ENCODE measurements at places on chromosomes 2 and 18.

GRCh38 chr18:44609181-44609941 is 71.3 kb upstream of the SETBP1 start:
- no peak for DNase-seq

DNA sequence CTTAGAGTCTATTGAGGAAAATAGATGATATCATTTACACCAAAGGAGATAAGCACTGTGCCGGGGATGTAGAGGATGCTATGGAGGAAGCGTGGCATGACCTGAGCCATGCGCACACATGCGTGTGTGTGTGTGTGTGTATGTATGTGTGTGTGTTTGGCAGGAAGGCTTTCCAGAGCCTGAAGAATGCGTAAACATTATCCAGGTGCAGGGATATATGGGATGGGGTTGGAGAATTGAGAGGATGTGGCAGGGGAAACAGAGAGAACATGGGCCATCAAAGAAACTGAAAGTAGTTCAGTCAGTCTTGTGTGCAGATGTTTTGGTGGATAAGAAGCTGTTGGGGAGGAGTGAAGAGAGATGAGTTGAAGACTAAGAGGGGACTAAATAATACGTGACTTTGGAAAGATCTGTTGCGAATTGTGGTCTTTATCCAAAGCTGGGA is 9.3 kb upstream of the STAT1 start:
- DNase-seq, result no peak

DNA sequence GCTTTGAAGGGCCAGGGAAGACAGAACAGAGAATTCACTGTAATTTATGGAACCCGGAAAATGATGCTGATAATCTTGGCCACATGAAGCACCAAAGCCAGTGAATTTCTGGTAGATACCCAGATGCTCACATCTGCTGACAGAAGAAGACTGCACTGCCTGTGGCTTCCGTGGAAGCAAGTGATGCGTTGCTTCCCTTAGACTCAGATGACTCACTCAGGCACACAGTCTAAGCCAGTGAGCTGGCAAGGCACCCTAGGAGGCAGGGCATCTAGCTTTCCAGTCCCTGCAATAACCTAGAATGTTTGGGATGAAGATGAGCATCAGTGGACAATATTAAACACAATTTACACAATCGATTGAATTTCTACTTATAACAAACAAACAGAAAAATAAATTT is 284.7 kb downstream of the CMPK2 start:
- no peak for DNase-seq

- no peak for DNase-seq
Measured at GRCh38 chr2:120630031-120630701, 105.5 kb upstream of the GLI2 start.

GRCh38 chr2:168217920-168218319 is 29.5 kb downstream of the STK39 start:
- DNase-seq, result no peak

- peak; percentile 52 for DNase-seq
Measured at GRCh38 chr2:200761266-200761665, 50.4 kb upstream of the BZW1 start.

- DNase-seq, result no peak
Measured at GRCh38 chr2:150572194-150572766, 84.8 kb upstream of the RND3 start.

GRCh38 chr2:137229834-137230233 is 464.5 kb downstream of the THSD7B start:
- DNase-seq, result no peak

- DNase-seq, result no peak
Measured at GRCh38 chr2:215486291-215487001, 50.6 kb upstream of the FN1 start.

DNA sequence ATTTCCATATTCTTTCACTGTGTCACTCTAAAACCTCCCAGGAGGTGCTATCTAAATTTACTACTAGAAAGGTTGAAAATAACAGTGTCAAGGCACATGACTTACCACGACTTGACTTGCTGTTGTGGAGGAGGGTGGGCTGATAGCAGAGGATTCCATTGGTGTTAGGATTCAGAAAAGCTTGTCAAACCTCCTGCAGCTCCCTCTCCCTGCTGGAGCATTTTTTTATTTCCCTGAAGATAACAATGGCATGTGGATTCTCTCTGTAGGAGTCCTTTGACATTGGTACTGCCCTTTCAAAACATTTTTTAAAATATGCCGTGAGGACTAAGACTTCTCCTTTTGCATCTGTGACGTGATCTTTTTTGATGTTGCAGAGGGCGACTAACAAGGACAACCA is 696.9 kb upstream of the GYPC start:
- DNase-seq, result no peak

GRCh38 chr2:240560480-240561324 is 545 bp downstream of the DUSP28 start:
- DNase-seq, result peak; percentile 97

- no peak for DNase-seq
Measured at GRCh38 chr2:135175177-135175576, 123.1 kb downstream of the RAB3GAP1 start.

- DNase-seq, result no peak
Measured at GRCh38 chr18:49162226-49162864, 211.6 kb upstream of the SMAD7 start.

GRCh38 chr2:234252772-234253171 is 202.3 kb downstream of the SPP2 start:
- no peak for DNase-seq

DNA sequence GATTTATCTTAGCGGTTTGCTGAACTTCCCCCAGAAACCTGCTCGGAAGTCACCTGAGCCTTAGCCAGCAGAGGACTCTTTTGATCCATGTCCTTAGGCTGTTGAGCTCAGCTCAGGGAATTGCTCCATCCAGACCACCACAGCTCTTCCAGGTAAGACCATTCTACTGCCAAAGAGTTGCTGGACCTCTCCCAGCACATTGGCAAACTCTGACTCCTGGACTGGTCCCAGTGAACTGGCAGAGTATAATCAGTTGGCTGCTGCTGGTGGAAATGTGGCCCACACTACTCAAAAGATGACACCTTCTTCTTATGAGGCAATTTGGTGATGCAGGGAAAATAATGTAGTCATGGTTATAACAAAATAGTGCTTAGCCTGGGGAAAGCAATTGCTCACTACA is 308.8 kb upstream of the FIGN start:
- no peak for DNase-seq

- no peak for DNase-seq
Measured at GRCh38 chr2:235087832-235088495, 136.1 kb downstream of the SH3BP4 start.

DNA sequence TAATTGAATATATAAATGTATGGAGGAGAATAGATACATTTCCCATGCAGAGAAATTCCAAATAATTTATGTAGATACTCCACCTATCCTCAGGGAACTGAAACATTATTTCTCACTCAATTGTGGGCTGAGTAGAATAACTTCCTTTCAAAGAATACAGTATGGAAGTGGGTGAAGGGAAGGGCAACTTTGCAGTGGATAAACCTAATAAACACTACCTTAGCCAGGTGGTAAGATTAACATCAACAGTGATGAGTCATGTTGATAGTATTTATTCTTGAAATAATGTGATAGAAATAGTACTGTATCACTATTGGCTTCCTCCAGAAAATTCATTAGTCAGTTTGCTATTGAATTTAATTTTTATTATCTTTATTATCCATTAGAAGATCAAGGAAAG is 716.4 kb upstream of the CHAC2 start:
- DNase-seq, result no peak

- DNase-seq, result no peak
Measured at GRCh38 chr2:86308356-86308755, 29.1 kb downstream of the REEP1 start.

DNA sequence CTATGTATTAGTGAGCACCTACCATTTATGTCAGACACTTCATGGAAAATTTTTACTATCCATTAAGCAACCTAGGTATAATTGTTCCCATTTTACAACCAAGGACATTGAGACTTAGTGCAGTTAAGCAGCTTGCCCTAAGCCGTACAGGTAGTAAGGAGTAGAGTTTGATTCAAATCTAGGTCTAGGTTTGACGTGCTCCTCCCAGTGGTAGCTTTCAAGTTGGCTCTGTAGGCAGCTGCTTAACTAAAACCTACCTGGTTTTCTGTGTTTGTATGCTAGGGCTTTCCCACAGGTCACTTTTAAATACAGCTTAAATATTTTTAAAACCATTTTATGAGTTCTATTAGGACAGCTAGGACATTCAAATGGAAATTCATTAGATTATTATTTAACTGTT is 69.7 kb downstream of the NUP35 start:
- DNase-seq, result no peak

DNA sequence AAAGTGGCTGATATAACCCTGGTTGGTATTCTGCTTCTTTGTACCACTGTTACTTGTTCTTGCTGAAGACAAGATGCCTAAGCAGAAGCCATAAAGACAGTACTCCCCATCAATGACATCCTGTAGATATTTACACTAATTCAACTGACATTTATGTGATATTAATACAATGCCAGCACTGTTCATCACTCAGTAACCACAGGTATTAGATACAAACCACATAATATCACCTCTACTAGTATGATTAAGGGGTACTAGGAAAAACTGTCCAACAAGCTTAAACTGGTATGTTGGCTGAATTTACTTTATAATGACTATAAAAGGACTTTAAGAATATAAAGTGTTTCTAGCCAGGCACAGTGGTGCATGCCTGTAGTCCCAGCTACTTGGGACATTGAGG is 65.8 kb downstream of the RTN4 start:
- no peak for DNase-seq

GRCh38 chr2:18286897-18287296 is 273.6 kb downstream of the RDH14 start:
- DNase-seq, result no peak

GRCh38 chr2:122421775-122422174 is 666.3 kb downstream of the TSN start:
- no peak for DNase-seq

DNA sequence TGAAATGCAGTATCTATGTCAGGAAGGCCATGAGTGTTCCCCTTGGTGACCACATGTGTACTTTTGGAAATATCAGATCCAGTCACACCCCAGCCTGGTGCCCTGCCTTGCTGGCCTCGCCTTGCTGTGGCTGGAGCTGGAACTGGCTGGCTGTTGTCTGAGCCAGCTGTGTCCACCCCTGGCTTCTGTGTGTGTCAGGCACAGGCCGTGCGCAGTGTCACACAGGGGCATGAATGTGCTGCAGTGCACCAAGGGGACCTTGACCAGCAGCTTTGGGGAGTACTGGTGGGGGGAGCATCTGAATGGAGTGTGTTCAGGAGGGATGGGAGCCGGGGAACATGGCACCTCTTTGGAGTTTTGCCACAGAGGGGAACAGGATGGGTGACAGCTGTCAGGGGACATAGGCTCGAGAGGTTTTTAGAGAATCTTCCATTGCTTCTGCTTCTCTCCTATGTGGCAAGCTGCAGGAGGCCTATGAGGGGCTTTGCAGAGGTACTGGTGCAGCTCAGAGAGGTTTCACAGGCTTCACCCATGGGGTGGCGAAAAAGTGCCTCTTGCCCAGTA is 44.7 kb upstream of the FAHD2A start:
- DNase-seq, result no peak

GRCh38 chr18:24130494-24130893 is 8.4 kb upstream of the CABYR start:
- DNase-seq, result no peak

DNA sequence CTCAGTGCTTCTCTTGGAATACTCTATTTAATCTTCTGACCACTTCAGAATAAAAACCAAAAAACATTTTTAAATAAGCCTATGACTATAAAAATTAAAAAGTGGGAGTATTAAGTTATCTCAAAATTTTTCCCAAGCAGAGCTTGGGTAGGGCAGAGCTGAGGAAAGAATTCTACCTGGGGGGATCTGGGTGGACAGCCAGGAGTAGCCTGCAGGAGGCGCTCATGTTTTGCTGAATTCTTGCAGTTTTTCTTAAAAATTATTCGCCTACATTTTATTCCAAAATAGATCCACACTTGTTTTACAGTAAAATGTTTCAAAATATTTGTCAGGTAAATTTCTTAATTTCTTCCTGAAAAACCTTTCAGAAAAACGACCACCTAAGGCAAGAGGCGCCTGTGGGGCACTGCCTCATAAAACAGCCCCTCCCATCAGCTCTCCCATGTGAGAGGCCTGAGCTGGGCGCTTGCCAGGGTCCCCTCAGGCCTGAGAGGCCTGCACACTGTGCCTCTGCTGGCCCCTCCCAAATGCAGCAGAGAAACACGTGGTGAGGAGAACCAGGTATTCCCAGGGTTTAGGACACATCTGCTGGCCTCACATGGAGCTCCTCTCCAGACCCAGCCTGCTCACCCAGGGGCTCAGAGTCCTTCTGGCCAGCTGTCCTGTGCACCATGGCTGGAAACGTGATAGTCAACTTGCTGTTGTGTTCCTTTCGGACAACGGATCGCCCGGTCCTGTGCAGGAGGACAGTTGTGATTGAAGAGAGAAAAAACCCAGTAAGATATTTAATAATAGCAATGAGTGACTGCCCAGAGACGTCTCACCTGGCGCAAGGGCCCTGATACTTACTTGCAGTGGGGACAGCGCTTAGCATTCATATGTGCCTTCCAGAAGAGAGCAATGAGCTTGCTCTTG is 17.5 kb downstream of the POLR1A start:
- DNase-seq, result no peak

DNA sequence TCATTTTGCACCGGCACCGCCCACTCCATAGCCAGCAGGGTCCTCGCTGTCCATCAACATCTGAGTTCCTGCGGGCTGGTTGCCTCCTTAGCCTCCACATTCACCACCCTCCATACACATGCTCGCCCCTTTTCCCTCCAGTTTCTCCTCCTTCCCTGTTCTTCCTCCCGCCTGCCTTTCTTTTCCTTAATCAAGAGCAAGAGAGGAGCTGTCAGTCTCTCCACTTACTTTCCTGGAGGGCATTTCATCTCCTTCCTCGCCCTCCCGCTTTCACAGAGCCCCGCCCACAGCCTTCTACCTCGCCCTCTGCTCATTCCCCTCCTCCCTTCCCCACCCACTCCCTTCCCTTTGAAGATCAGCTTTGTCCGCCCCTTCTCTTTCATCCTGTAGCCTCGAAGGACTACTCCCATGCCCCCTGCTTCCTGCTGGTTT is 13.8 kb upstream of the ZBTB7C start:
- no peak for DNase-seq

- no peak for DNase-seq
Measured at GRCh38 chr18:13217971-13218367, 591 bp upstream of the LDLRAD4 start.
